ENCODE measurements at places on chromosomes 11 and 22. TPM values are rescaled to one million over a fixed set of nuclear protein-coding genes. Genes with fewer than 3 reads are reported as not detected.

- H3K36me3 ChIP-seq = peaks cover 19% of the 10 kb centered on the region
- peaks cover 46% of the 10 kb centered on the region for H3K4me1 ChIP-seq
- DNase-seq = no peak
- no peaks in the 10 kb centered on the region for H3K27me3 ChIP-seq
- H3K4me3 ChIP-seq = no peak overlapping the region
These were observed 226.4 kb downstream of the ADAMTS15 start for GRCh38 chr11:130674686-130675308.

DNA sequence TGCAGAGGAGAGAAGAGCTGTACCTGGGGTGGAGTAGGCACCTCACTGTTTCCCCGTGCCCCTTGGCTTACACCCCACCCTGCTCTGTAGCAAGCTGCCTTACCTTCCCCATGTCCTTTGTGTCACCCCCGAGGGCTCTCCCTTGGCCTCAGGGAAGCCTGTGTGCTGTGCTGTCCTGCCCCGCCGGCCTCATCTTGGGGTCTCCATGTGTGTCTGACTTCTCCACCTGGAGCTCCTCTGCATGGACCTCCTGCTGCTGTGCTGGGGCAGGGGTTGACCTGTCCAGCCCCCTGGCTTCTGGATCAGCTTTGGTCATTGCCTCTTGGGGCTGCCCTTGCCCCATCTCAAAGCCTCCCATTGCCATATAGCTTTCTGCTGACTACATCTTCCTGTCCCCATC, 59.8 kb downstream of the OSBP2 start:
- no peak overlapping the region for H3K4me3 ChIP-seq
- no peaks in the 10 kb centered on the region for H3K36me3 ChIP-seq
- DNase-seq = no peak
- H3K4me1 ChIP-seq = no peaks in the 10 kb centered on the region
- H3K27ac ChIP-seq = no peak overlapping the region

- peaks cover 1% of the 10 kb centered on the region for H3K27me3 ChIP-seq
- peaks cover 20% of the 10 kb centered on the region for H3K4me1 ChIP-seq
- no peak overlapping the region for H3K4me3 ChIP-seq
These were observed 5.7 kb downstream of the TNNI2 start for GRCh38 chr11:1844221-1845094.

- H3K4me3 ChIP-seq = no peak overlapping the region
- H3K36me3 ChIP-seq = no peaks in the 10 kb centered on the region
- H3K27ac ChIP-seq = no peak overlapping the region
- no peak for DNase-seq
These were observed 7.6 kb downstream of the APOBEC3A start for GRCh38 chr22:38964989-38965388.

DNA sequence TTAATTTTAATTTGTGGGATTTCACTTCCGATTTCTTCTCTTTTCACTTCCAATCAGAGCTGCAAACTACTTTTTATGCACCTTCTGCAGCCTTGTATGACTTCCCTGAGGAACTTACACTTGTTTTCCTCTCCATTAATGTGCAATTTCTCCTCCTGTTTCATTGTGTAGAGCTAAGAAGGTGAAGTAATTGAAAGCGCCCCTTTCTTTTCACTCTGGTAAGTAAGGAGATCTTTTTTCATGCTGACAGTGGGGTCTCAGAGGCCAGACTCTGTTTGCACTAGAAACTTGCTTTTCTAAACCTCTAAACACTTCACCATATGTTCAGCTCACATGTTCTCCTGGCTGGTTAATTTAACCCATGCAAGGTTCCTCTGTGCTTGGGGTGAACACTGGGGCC, 117.0 kb downstream of the FANCF start:
- peaks cover 43% of the 10 kb centered on the region for H3K4me1 ChIP-seq
- no peak overlapping the region for H3K27ac ChIP-seq
- DNase-seq = no peak
- H3K27me3 ChIP-seq = no peaks in the 10 kb centered on the region

DNA sequence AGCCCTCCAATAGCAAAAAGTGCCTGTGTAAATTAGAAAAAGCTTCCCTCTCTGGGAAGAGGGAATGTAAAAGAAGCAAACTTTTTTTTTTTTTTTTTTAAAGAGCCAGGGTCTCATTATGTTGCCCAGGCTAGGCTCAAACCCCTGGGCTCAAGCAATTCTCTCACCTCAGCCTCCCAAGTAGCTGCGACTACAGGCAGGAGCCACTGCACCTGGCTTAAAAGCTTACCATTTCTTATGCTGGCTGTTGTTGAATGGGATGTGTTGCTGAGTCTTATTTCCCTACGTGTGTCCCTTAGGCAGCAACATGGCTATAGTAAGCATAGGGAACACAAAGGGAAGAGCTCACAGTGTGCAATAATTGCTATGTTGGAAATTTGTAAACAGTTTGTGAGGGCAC, 225.5 kb upstream of the CCDC90B start:
- peaks cover 8% of the 10 kb centered on the region for H3K4me1 ChIP-seq
- H3K27me3 ChIP-seq = no peaks in the 10 kb centered on the region
- DNase-seq = no peak
- H3K36me3 ChIP-seq = no peaks in the 10 kb centered on the region

DNA sequence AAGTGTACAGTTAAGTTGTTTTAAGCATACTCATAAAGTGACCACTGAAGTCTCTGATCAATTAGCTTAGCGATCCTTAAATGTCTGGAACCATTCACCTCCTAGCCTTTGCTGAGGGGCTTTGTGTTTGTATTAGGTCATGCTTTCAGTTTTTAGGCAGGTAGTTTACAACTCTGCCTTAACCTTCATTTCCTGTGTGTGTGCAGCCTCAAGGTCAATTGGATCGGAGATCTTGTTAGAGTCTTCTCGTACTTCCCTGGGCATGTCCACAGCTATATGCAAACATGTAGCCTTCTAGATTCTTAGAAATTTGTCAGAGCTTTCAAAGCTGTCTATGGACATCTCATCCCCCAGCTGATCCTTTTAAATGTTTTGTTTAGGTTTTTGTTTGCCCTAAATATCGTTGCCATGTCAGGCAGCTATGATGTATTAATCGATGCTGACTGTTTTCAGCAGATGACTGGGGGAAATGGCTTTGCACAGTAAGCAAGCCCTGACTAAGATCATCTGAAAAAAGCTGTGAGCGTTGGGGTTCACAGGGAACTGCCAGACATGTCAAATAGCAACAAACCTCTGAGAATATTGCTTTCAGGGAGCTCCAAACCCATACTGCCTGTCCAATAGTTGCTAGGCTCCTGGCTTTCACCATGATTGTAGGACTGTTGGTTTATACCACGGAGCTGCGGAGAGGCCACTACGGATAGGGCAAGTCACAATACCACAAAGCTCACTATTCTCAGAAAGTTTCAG, 45.6 kb downstream of the GLYAT start:
- no peaks in the 10 kb centered on the region for H3K4me1 ChIP-seq
- H3K27me3 ChIP-seq = no peaks in the 10 kb centered on the region
- DNase-seq = no peak
- H3K36me3 ChIP-seq = no peaks in the 10 kb centered on the region
- no peak overlapping the region for H3K4me3 ChIP-seq

Gene PDGFB
- 14.7 TPM for total RNA-seq
